Right lobe of liver (tissue), 6 donors: ENCODE measurements at places on chromosomes 12 and 14. TPM values are rescaled to one million over a fixed set of nuclear protein-coding genes. Genes with fewer than 3 reads are reported as not detected.

- DNase-seq: no peak
- H3K4me3 ChIP-seq: no peak overlapping the region
- H3K27me3 ChIP-seq: no peaks in the 10 kb centered on the region
These were observed 33.7 kb upstream of the CCNT1 start for GRCh38 chr12:48750215-48750614.

- H3K4me3 ChIP-seq: no peak overlapping the region
- no peak for DNase-seq
- no peaks in the 10 kb centered on the region for H3K4me1 ChIP-seq
- no peaks in the 10 kb centered on the region for H3K27me3 ChIP-seq
These were observed 131.8 kb downstream of the KITLG start for GRCh38 chr12:88448337-88448915.

DNA sequence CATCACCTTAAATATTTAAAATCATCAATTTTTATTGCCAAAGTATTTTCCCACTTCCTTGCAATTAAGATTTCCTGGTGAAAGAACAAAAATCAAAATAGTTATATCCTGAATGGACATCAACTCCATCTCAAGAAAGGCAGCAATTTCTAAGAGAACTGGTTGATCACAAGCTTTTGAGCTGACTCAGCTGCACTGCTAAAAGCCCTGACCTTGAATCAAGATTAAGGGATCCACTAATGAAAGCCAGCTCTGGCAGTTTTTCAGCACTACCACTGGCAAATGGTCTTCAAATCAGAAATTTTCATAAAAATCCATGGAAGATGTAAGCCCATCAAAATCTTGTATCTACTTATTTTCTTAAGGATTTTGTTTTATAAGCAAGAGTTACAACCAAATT, 123.4 kb downstream of the SLC6A15 start:
- no peaks in the 10 kb centered on the region for H3K36me3 ChIP-seq
- H3K4me3 ChIP-seq: no peak overlapping the region
- H3K4me1 ChIP-seq: no peaks in the 10 kb centered on the region
- H3K27ac ChIP-seq: no peak overlapping the region
- DNase-seq: no peak
- H3K27me3 ChIP-seq: no peaks in the 10 kb centered on the region

GRCh38 chr12:97650242-97650641, 187.6 kb downstream of the RMST start:
- H3K4me3 ChIP-seq: no peak overlapping the region
- no peak for DNase-seq
- H3K4me1 ChIP-seq: no peaks in the 10 kb centered on the region

DNA sequence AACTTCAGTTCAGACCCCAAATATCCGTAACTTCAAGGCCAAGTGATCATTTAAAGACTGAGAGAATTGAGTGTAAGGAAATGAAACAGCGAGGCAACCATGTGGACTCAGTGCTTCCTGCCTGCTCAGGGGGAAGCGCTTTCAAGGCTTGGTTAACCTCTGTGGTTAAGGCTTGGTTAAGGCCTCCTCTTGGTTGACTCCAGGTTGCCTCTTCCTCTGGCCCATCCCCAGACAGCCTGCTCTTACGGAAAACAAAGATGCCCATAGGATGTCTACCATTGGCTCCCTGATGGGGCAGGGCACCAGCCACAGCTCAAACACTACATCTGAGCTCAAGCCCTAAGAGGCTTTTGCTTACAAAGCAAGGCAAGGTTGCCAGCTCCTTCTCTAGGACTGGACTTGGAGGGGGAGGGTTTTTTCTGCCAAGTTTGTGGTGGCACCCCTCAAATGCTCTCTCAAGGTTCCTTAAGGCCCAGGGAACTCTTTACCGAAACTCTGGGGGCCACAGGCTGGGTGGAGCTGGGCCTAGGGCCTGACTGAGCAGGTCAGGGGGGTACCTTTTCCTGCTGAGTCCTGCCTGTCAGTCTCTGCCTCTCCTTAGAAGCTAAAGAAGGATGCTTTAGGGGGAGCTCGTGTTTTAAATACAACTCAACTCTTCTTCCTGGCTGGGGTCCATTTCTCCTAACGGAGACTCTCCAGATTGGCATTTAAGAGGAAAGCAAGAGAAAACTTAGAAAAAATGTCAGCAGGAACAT, 13.7 kb downstream of the COL2A1 start:
- H3K4me1 ChIP-seq: no peaks in the 10 kb centered on the region
- H3K4me3 ChIP-seq: no peak overlapping the region
- H3K27ac ChIP-seq: no peak overlapping the region
- DNase-seq: no peak

DNA sequence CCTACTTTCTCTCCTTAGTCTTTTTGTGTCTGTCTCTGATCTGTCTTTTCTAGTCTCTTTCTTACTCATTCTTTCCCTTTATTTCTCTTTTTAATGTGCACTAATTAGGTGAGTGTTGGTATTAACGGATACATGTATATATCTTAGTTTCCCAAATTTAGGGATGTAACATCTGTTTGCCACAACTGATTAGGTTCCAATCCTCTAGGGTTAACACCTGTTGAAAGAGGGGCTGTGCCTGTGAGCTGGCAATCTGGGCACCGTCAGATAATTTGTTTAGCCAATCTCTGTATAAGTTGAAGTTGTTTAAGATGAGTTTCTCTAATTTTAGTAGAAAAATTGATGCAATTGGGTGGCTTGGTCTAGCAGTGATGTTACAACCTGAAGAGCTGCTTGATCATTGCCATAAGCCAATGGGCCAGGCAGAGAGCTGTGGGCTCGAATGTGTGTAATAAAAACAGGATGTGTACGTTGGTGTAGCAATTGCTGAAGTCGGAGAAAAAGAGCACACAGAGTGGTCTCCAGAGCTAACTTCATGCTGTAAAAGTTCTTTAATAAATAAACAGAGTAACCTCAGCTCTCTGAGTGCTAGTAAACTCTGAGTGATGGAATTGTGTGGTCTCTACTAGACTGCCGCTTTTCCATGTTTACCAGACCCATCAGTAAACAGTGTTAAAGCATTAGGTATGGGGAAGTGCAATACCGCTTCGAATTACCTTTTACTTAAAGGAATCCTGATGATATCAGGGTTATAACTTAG, 18.3 kb upstream of the LYZ start:
- DNase-seq: no peak
- peak overlapping the region; percentile 45 for H3K4me3 ChIP-seq
- H3K4me1 ChIP-seq: no peaks in the 10 kb centered on the region
- H3K27me3 ChIP-seq: no peaks in the 10 kb centered on the region

DNA sequence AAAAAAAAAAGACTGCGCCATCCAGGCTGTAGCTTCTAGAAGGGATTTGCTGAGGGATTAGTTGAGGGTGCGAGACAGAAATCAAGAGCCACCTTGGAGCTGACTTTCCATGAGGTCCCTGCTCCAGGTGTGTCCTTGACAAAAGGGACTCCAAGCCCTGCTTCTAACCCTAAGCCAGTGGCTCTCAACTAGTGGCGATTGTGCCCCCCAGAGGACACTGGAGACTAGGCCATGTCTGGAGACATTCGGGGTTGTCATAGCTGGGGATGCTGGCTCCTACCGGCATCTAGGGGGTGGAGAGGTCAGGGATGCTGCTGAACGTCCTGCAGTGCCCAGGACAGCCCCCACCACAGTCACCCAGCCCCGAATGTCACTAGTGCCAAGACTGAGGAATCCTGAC, 40.6 kb downstream of the SPRING1 start:
- no peaks in the 10 kb centered on the region for H3K27me3 ChIP-seq
- no peak for DNase-seq
- no peaks in the 10 kb centered on the region for H3K36me3 ChIP-seq
- H3K4me1 ChIP-seq: no peaks in the 10 kb centered on the region
- no peak overlapping the region for H3K4me3 ChIP-seq

GRCh38 chr14:65623759-65624158, 211.2 kb downstream of the FUT8 start:
- no peaks in the 10 kb centered on the region for H3K36me3 ChIP-seq
- no peaks in the 10 kb centered on the region for H3K4me1 ChIP-seq
- H3K27me3 ChIP-seq: no peaks in the 10 kb centered on the region
- H3K4me3 ChIP-seq: no peak overlapping the region

DNA sequence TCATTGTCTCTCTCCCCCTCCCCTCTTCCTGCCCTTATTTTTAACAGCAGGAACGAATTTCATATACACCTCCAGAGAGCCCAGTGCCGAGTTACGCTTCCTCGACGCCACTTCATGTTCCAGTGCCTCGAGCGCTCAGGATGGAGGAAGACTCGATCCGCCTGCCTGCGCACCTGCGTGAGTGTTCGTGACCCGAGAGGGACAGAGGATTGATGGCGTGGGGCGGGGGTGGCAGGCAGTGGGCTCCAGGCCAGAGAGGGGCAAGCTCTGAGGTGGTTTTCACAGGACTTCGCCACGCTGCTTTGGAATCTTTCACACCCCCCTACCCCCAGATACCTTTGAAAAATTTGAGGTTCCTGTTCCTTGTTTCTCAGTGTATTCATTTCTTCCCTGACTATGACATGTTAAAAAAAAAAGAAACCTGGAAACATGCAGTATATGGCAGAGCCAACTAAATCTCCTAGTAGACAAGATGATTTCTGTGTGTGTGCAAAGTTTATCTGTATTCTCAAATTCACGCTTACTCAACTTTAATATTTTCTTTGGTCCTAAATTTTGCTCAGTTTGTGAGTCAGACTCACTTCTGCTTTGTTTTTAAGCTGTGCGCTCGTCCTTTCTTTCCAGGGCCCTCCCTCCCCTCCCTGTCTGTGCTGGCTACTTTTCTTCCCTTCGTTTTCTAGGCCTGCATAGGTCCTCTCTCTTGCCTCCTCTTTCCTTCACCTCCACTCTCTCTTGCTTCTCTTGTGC, 103.1 kb downstream of the ETV6 start:
- H3K27me3 ChIP-seq: no peaks in the 10 kb centered on the region
- H3K4me3 ChIP-seq: no peak overlapping the region
- H3K36me3 ChIP-seq: peaks cover 10% of the 10 kb centered on the region
- H3K27ac ChIP-seq: no peak overlapping the region
- no peaks in the 10 kb centered on the region for H3K4me1 ChIP-seq

DNA sequence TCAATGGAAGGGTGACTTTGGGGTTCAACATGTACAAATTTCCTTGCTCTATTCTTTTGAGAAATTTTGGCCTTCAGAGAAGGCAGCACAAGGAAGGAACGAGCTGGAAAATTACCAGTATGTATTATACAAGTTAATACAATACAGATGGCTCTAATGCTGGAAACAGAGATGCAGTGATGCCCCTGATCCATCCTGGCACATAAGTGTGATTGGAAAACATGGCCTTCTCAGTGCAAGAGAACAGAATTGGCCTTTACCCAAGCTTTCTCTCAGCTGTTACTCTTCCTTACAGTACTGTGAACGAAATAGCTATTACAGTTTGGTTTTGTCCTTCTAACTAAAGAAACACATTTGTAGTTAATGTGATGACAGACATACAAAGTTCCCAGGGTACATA, 102.5 kb upstream of the GPHB5 start:
- H3K27me3 ChIP-seq: no peaks in the 10 kb centered on the region
- H3K27ac ChIP-seq: no peak overlapping the region
- H3K4me1 ChIP-seq: no peaks in the 10 kb centered on the region

GRCh38 chr14:36944307-36945010, 227.9 kb downstream of the SLC25A21 start:
- DNase-seq: no peak
- no peak overlapping the region for H3K27ac ChIP-seq
- H3K27me3 ChIP-seq: no peaks in the 10 kb centered on the region
- no peaks in the 10 kb centered on the region for H3K4me1 ChIP-seq
- no peaks in the 10 kb centered on the region for H3K36me3 ChIP-seq
- no peak overlapping the region for H3K4me3 ChIP-seq

DNA sequence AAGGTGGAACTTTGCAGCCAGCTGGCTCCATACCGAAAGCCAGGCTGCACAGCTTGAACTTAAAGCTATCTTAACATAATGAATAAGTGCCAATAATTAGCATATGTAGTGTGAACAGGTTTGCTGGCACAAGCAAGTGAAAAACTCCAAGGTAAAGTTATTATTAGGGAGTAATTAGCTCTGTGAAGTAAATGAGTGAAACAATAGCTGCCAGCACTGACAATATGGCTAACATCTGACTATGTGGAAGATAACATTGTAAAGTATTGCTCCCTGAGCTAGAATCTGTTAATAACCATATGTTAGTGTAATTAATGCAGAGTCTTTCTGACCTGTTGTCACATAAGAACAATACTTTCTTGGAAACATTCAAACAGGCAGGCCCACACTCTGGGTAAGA, 246.4 kb downstream of the SOX5 start:
- no peak overlapping the region for H3K4me3 ChIP-seq
- no peaks in the 10 kb centered on the region for H3K4me1 ChIP-seq
- H3K27ac ChIP-seq: no peak overlapping the region
- no peaks in the 10 kb centered on the region for H3K27me3 ChIP-seq

DNA sequence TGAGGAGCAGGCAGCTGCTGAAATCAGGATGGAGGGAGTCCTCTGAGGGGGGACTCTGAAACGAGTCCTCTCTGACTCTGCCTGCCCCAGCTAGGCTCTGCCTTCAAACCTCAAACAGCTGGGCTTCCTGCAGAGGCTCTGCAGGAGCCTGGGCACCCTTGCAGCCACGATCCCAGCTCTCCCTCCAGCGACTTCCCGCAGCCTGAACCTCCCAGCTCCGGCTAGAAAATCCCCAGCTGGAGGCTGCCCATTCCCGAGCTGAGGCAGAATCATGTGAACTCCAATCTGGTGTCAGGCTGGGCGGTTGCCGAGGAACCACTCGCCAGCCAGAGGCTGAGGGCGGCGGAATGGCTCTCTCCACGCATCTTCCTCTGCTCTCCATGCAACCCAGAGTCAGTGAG, at the start of gene GPR68:
Gene GPR68, minus strand, starts transcription at position 204 of the 401 bp plus-strand sequence. CDS start 9,654 bp downstream, outside the sequence.
- no peaks in the 10 kb centered on the region for H3K4me1 ChIP-seq
- H3K27ac ChIP-seq: no peak within 1 kb of the TSS
- H3K36me3 ChIP-seq: no peaks in the 10 kb centered on the region
- H3K27me3 ChIP-seq: no peaks in the 10 kb centered on the region
- H3K4me3 ChIP-seq: no peak within 1 kb of the TSS

DNA sequence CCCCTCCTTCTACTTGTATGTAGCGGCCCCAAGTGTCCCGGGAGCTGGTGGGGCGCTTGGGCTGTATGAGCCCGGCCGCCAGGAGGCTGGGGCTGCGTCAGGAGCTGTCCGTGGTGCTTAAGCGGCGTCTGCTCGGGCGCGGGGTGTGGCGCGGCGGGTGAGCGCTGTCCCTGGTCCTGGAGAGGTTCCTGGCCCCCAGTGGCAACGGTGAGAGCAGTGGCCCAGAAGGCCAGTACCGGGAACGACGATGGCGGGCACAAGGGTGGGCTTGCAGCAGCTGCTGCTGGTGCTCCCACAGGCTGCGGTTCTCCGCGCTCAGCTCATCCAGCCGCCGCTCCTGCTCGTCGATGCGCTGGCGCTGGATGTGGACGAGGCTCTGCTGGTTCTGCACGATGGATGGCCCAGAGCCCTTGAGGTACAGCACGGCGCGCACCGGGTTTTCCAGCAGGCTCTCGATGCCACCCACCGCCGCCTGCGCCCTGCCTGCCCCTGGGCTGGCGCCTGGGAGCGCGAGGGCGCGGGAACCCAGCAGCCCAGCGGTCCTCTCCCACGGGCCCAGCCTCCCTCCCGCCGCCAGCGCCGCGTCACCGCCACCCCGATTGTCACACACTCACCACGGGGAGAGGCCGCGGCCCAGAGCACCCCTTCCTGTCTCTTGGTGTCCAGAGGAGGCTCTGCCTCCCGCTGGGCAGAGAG, 41.9 kb upstream of the FKBP4 start:
- no peaks in the 10 kb centered on the region for H3K36me3 ChIP-seq
- H3K27ac ChIP-seq: no peak overlapping the region
- H3K4me1 ChIP-seq: no peaks in the 10 kb centered on the region
- no peaks in the 10 kb centered on the region for H3K27me3 ChIP-seq
- H3K4me3 ChIP-seq: no peak overlapping the region

GRCh38 chr14:60212503-60213371, 36.3 kb upstream of the PPM1A start:
- H3K4me3 ChIP-seq: no peak overlapping the region
- H3K4me1 ChIP-seq: no peaks in the 10 kb centered on the region
- no peaks in the 10 kb centered on the region for H3K36me3 ChIP-seq
- no peaks in the 10 kb centered on the region for H3K27me3 ChIP-seq

Gene APOLD1
- total RNA-seq: 0.79 TPM

Gene PRB2
- not detected for total RNA-seq

Gene VWF
- 5.7 TPM for total RNA-seq

Gene TMPRSS12
- not detected for total RNA-seq
